ENCODE measurements at places on chromosomes 7 and 10.

GRCh38 chr7:47625861-47626715, 44.2 kb upstream of the TNS3 start:
- DNase-seq: no peak

DNA sequence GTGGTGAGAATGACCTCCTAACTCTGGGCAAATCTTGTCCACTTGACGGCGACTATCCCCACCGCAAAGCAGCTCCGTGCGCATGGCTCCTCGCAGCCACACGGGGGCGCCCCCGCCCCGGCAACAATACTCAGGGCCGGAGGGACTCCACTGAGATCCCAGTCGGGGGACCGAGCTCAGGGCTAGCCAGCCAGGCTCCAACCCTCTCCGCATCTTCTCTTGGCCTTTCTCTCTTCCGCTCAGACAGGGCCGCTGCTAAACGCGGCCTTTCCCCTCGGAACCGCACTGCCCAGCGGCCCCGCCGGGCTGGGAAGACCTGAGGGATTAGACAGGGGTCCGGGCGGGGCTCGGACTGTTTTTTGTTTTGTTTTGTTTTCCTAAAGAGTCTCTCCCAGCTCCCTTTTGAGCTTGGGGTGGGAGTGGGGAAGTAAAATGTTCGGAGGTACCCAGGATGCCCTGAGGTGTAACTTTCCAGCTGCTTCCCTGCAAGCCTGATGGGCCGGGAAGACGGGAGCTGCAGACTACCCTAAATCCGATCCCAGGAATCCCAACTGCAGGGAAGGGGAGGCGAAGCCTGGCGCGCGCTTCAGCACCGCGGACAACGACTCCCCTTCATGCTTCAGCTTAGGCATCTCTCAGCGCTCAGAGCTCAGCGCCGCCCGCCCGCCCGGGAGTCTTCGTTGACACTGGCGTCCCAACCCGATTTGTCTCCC, 2.7 kb downstream of the KCNIP2 start:
- DNase-seq: peak; percentile 88

GRCh38 chr10:71980181-71981014, 16.2 kb downstream of the CHST3 start:
- DNase-seq: no peak

GRCh38 chr7:100629117-100629716, 12.1 kb downstream of the TFR2 start:
- no peak for DNase-seq

GRCh38 chr10:109977382-109977806, 30.4 kb upstream of the ADD3 start:
- no peak for DNase-seq

DNA sequence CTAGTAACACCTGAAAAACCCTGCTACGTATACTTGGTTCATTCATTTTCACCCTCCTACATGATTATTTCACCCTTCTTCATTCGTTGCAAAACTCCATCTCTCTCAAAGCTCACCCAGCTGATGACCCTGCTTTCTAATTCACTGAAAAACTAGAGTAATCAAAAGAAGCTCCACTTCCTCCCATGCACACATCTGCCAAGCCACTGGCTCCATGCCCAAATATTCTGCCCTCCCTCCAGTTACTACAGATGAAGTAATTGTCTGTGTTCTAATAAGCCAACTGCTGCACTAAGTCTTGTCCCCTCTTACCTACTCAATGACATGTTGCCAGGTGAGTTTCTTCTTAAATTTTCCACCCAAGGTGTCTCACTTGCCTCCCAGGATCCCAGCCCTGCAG, 96.9 kb upstream of the CCDC71L start:
- DNase-seq: no peak

- no peak for DNase-seq
These were observed 229.3 kb downstream of the DNAJB6 start for GRCh38 chr7:157565981-157566630.

GRCh38 chr7:27603813-27604212, 58.9 kb downstream of the HIBADH start:
- no peak for DNase-seq

DNA sequence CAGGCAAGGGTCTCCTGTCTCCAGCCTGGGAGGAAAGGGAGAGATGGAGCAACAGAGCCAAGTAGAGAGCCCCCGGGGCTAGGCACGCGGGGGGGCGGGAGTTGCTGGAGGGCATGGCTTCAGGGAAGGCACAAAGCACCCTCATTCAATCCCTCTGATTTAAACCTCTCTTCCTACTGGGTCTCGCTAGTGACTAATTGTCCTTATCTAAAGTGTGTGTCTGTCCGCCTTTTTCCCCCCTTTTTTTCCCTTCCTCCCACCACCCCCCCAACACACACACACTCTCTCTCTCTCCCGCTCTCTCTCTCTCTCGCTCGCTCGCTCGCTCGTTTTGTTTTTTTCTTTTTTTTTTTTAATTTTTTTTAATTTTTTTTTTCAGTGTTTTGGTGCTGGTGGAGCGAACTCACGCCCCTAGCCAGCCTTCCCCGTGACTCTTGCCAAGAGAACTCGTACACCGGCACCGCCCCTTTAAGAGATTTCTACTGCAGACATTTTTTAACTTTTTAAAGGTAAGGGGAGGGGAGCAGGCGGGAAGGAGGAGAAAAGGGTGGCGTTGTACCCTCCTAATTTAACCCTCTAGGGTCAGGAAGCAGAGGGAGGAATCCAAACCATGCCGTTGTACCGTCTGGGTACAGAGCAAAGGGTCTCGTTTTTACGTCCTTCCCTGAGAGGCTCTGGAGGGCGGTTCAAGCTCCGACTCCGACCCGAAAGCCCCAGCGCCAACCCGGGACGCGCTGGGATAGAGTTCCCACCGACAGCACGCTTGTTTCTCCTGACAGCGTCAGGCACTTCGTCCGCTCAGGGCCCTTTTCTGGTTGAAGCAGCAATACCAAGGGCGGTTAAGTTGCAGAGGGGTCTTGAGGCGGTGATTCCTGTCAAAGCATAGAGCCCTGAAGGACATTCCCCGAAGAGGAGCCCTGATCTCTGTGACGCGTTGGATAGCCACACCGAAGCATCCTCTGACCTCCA, at the start of gene HPSE2:
Gene HPSE2, minus strand, starts transcription at position 195 of the 969 bp plus-strand sequence.
- no peak for DNase-seq

- DNase-seq: no peak
These were observed 114.6 kb downstream of the DGKI start for GRCh38 chr7:137732168-137732567.

DNA sequence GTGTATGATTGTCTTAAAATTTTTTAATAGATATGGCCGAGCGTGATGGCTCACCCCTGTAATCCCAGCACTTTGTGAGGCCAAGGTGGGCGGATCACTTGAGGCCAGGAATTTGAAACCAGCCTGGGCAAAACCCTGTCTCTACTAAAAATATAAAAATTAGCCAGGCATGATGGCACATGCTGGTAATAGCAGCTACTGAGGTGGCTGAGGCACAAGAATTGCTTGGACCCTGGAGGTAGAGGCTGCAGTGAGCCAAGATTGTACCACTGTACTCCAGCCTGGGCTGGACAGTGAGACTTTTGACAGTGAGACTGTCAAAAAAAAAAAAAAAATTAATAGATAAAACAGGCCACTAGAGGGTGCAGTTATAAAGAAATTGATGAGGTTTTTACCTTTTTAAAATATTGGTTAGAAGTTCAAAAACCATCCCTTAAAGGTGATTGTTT, 20.5 kb downstream of the NOM1 start:
- peak; percentile 23 for DNase-seq

- DNase-seq: no peak
These were observed 4.2 kb downstream of the BNIP3 start for GRCh38 chr10:131977323-131978096.

GRCh38 chr10:113389969-113390368, 162.9 kb upstream of the HABP2 start:
- no peak for DNase-seq

DNA sequence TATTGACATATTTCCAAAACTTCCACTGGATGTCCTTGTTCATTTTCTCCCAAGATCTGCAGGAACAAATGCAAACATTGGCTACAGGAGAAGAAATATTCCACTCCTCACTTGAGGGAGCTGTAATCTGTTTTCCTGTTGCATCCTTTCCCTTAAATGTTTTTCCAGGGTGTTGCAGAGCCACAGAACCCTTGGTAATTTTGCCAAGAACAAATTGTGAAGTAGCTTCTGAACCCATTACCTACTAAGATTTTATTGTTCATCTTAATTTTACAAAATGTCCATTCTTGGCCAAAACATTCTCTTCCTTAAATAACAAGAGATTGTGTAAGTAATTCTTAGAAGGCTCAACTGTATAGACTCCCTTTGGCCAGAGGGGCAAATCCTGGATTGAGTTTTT, 177.0 kb downstream of the GNAT3 start:
- no peak for DNase-seq
